ENCODE measurements at places on chromosomes 11 and 22.

DNA sequence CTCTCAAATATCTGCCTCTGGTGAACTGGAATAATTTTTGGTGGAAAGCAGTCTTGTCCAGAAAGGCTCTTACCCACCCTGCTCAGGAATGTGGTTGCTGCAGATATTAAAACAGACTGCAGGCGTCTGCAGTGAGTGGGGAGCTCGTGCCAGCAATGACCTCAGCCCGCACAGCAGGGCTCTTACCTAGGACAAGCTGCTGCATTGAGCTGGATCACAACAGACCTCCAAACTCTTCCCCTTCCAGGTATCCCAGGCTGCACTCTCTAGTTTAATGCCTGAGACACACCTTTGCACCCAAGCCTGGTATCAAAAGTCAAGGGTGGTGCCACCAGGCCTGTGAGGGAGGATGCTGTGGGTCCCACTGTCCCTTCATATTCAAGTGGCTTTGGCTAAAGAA, 69.7 kb upstream of the CDON start:
- no peak for DNase-seq

DNA sequence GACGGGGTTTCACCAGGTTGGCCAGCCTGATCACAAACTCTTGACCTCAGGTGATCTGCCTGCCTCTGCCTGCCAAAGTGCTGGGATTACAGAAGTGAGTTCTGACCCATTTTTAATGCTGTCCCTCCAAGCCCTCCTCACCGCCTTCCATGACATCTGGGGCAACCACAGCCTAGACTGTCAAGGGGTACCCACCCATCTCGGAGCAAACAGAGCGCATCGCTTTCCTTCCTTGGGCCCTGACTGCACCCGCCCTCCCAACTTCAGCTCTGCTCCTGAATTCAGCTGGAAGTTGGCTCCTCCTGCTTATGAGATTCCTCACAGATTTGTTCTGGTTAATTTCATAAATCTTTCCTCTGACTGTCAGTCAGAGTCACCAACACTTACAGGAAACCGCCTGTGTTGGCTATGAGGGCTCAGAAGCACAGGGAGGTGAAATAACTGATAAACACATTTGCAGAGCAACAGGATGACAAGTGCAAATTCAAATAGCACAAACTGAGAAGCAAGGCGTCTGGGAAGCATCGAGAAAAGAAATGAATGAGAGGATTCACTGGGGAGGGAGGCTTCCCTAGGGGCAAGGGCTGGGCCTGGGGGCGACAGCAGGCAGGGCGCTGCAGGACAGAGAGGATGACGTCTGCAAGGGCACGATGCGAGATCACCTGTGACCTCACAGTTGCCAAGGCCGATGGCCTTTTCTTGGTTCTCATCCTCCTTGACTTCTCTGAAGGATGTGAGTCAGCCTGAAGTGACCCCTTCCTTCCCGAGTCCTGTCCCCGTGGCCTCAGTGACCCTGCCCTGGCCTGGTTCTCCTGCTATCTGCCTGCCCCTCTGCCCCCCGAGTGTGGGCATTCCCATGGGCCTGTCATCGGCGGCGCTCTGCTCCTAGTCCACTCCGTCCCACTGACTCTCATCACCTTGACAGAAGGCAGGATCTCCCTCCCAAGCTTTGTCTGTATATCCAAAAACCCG, 6.1 kb downstream of the IFT27 start:
- DNase-seq, result no peak

DNA sequence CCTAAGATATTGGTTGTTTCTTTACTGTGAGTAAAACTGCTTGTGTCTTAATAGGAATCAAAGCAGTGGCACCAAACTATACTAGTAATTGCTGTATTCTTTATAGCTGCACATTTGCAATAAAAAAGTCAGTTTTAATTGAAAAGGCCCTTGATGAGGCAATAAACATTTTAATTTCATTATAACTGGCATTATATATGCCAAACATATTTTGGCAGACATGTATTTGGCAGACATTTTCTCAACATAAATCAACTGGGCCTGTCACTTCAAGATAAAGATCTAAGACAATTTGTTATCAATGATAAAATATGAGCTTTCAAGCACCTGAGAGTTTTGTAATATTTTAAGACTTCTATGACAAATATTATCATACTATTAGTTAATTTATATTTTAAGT, 245.7 kb downstream of the SBF2 start:
- DNase-seq, result no peak

DNA sequence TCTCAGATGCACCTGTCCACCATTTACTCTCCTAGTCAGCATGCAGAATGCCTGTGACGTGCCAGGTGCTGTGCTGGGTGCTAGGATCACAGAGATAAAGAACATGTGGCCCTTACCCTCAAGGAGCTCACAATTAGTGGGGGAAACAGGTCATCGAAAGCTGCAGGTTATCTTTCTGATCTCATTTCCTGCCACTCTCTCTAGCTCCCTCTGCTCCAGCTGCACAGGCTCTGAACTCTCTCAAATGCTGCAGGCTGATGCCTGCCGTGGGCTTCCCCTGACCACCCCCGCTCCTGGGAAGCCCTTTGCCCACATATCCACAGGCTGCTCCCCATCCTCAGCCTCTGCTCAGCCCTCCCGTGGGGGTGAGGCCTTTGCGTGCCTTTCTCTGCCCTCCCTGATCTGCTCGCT, 29.6 kb downstream of the SHANK3 start:
- no peak for DNase-seq

GRCh38 chr22:25564979-25565677, 653 bp downstream of the GRK3 start:
- DNase-seq, result no peak

DNA sequence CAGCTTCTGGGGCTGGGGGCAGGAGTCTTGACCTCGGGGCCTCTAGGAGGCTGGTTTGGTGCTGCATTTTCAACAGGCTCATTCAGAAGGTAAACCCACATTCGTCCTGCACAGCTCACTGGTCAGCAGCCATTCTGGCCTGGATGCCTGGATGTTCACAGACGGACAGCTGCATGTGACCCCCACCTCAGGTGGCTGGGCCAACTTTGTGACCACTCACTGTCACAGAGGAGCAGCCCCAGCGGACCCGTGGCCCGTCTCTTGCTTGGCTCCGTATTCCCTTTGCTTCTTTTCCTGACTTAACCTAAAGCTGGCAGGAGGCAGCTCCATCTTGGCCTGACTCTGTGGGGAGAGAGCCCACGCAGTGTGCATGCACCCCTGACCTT, 8.2 kb downstream of the DGCR8 start:
- no peak for DNase-seq

DNA sequence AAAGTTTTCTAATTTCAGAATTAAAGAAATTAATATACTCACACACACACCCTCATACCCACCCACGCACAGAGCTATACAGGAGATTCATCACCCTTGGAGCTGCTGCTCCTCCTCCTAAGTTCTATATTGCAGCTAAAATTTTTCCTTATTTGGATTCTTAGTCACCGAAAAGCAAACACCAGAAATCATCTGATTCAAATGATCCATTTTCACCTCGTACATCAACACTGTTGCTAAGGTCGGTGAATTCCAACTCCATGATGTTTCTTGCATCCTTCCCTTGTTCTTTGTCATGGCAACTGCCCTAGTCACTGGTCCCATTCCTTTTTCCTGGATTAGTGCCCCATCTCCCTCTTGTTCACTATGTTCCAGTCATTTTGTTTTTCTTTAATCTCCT, 286.2 kb downstream of the GRM5 start:
- no peak for DNase-seq

- DNase-seq, result no peak
These were observed 26.1 kb upstream of the ZNRF3 start for GRCh38 chr22:28857288-28857687.

DNA sequence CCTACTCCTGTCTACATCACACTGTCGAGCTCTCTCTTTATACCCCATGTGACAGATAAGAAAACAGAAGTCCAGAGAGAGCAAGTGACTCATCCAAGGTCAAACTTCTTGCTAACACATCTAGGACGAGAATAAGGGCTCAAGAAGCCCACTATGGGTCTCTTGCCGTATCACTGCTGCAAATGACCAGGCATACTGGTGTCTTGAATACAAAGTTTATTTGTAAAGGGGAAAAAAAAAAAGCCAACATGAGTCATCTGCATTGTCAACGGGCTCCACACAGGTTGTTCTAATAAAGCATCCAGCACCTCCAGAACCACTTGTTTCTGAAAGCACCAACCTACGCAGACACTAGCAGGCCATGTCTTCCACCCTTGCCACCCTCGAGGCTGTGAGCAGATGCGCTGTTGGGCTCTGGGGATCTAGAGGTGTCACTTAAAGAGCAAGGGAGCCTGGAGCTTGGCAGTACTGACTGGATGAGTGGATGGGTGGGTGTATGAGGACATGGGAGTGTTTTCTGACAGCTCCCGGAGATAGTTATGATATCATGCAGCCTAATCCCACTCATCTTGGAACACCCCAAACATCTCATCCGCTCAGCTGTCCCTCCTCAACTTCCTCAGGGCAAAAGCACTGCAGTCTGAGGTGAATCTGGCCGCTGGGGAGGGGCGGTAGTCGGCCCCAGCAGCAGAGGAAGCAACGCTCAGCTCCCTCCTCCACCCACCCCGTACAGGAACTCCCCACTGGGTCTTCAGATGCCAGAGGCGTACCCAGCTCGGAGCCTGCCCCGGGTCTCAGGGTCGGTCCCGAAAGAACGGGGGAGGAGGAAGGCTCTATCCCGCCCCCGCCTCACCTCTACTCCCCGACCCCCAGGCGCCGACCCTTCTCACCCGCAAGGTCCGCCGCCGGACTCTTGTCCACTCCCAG, 1.0 kb downstream of the SMCO4 start:
- no peak for DNase-seq

DNA sequence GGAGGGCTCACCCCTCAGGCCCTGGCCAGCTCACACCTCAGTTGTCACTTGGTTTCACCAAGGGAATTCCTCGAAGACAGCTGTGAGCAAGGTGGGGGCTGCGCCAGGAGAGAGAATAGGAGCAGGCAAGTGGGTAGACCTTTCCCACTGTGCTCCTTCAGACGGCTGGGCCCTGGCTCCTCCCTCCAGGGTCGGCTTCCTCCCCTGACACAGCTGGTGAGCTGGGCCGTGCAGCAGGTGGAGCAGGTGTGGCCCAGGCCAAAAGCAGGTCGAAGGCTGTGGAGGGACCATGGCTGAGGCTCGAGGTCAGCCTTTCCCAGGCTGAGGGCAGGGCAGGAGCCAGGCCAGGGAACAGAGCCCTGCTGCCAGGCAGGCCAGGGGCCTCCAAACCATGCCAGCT, 12.5 kb upstream of the MYRF start:
- DNase-seq, result no peak

DNA sequence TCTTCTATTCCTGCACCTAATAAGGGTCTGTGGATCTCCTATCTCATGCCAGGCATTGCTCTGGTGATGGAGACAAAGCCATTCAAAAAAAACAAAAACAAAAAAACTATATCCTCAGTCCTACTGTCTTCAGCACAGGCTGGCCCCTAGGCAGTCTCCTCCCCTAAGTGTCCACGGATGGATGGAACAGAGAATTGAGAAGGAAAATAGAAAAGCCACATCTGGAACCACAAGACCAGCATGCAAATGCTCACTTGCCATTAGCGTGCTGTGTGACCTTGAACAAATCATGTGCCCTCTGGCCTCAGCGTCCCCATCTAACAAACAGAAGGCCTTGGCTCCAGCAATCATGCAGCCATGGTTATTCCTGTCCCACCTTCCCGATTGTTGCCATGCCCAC, 32.7 kb upstream of the CD82 start:
- DNase-seq, result no peak

GRCh38 chr11:16909359-16910035, 104.7 kb downstream of the PLEKHA7 start:
- DNase-seq, result no peak

- no peak for DNase-seq
These were observed 22.7 kb upstream of the SCN2B start for GRCh38 chr11:118199135-118199534.

GRCh38 chr11:110473706-110474105, 44.0 kb downstream of the FDX1 start:
- no peak for DNase-seq

DNA sequence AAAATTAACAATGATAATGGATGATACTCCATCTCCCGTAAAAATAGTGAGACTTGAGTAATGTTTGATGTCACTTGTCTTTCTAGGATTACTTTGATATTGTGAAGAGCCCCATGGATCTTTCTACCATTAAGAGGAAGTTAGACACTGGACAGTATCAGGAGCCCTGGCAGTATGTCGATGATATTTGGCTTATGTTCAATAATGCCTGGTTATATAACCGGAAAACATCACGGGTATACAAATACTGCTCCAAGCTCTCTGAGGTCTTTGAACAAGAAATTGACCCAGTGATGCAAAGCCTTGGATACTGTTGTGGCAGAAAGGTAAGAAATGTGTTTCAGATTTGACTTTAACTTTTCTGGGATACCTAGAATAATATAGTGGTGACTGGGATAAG, 48.0 kb upstream of the L3MBTL2 start:
- DNase-seq, result no peak

DNA sequence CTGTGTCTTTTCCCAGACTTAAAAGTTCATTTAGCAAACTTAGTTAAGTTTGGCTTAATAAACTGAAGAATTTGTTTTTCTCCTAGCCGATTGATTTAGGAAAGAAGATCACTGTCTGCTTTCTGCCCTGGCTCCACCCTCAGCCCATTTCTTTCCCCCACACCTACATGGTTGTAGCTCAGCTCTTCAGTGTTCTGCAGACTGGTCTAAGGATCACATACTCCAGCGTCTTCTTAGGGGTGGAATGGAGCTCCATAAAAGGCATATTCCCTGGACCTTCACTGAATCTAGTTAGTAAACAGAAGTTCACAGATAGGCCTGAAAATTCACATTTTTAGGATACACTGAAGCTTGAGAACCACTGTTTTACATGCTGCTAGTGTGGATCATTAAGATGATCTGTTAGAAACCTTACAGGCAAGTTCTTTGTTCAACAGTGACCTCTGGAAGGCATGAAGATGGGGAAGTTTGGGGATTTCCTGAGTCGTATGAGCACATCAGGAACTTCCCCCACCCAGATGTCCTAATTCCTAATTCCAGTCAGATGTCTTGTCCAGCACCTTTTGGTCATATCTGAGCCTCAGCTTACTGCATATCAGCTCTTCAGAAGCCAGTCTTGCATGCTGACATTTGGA, 16.8 kb downstream of the PIWIL4 start:
- DNase-seq, result no peak

DNA sequence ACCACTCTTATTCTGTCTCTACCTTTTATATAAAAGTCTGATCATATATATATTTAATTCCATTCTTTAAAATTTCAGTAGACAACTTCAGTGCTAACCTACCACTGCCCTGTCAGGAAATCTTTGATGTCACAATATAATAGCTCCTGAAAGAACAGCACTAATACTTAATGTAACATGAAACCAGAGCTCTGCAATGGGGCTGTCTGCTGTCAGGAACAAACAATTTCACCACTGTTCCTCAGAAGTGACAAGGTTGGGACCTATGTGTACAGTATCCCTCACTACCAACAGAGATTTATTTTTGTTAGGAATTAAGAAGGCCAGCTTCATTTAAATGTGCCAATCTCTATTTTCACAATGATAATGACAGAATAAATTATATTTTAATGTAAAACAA, 165.5 kb upstream of the C11orf58 start:
- DNase-seq, result no peak

GRCh38 chr11:44607319-44607962, 42.0 kb downstream of the CD82 start:
- DNase-seq, result no peak

Measured in KG1 (cell line).